ENCODE measurements at places on chromosomes 2 and 18. TPM values are rescaled to one million over a fixed set of nuclear protein-coding genes. Genes with fewer than 3 reads are reported as not detected.

The SRBD1 gene
- total RNA-seq = 11.6 TPM

The RNF138 gene
- 24.6 TPM for total RNA-seq

The GALNT13 gene
- 0.17 TPM for total RNA-seq

The SERPINB11 gene
- not detected for total RNA-seq

The IL36RN gene
- total RNA-seq = not detected

The SAG gene
- not detected for total RNA-seq

The MOCOS gene
- 9.0 TPM for total RNA-seq

The DOK1 gene
- total RNA-seq = 25.7 TPM

The OSBPL6 gene
- 2.1 TPM for total RNA-seq

The IL1B gene
- total RNA-seq = 0.26 TPM

The BOLL gene
- total RNA-seq = not detected

The SLC30A3 gene
- under 0.01 TPM for total RNA-seq

The RTP5 gene
- total RNA-seq = not detected

The MAP3K19 gene
- total RNA-seq = not detected

The LYPD6 gene
- under 0.01 TPM for total RNA-seq

The MROH2A gene
- total RNA-seq = not detected

The TRIM54 gene
- not detected for total RNA-seq

All from fibroblast of lung (primary cell).